Left ventricle myocardium inferior (tissue), 1 donor: ENCODE measurements at places on chromosomes 7 and 10. TPM values are rescaled to one million over a fixed set of nuclear protein-coding genes. Genes with fewer than 3 reads are reported as not detected.
A peak's percentile ranks its signal among the peaks of the same experiment; 100 is the strongest.

GRCh38 chr10:77605466-77605865, 32.1 kb downstream of the KCNMA1 start:
- H3K4me3 ChIP-seq, result no peak overlapping the region
- peaks cover 85% of the 10 kb centered on the region for H3K27me3 ChIP-seq
- H3K4me1 ChIP-seq, result no peaks in the 10 kb centered on the region
- no peak for DNase-seq
- no peaks in the 10 kb centered on the region for H3K36me3 ChIP-seq
- H3K27ac ChIP-seq, result no peak overlapping the region

DNA sequence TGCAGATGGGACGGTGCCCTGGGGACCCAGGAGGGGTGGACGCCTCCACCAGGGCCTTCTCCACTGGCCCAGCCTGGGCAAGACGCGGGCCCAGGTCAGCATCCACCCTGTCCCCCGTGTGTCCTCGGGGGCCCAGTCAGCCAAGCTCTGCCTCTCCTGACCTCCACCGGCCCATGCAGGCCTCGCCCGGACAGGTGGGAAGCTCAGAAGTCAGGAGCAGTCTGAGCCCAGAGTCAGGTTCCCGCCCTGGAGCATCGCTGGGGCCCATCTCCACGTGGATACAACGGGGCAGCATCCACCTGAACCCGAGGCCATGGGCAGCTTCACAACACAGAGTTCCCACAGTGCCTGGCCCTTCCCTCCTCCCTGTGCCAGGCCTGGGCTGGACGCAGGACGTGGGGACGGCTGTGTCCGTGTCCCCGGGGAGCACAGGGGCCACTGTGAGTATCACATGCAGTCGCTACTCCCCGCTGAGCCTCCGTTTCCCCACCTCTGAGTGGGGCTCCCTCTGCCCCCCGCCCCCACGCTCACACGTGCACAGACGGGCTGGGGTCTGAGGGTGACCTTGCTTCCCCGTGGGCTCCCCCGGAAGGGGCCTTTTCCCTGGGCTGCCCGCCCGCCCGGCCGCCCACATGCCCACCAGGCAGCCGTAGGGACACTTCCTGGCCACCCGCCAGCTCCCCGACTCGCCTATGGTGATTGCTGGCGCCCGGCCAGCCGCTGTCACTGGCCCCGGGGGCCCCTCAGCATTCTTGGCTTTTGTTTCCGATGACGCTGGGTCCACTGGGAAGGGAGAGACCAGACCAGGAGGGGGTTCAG, 64.3 kb downstream of the PDGFA start:
- H3K4me3 ChIP-seq, result peak overlapping the region; percentile 23
- H3K36me3 ChIP-seq, result no peaks in the 10 kb centered on the region
- H3K27ac ChIP-seq, result no peak overlapping the region
- peak; percentile 69 for DNase-seq

DNA sequence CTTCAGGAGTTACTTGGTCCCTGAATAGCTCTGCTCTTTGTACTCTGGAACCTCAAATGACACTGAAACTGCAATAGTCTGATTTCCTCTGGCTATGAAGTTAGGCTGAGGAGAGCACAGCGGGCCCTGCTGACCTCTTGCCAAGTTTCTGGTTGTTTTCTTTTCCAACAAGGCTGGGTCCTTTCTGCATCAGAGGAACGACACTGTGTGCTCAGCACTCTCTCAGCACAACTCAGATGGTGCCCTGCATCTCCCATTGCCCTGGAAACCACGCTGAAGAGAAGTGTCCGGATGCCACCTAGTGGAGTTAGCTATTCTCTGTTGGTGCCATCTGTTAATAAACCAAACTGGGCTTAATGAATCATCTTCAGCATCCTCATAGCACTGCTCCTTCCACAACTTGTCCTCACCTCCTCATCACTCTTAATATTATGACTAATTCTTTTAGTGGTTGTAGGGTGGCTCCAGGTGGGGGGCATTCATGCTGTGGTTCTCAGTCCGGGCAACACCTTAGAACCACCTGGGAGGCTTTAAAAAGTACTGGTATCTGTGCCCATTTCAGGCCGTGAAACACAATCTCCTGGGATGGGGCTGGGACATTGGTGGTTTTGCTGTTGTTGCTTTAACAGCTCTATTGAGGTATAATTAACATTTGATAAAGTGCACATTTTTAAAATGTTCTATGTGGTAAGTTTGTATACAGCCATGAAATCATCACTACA, 8.2 kb upstream of the EFCAB10 start:
- peaks cover 6% of the 10 kb centered on the region for H3K4me1 ChIP-seq
- no peak overlapping the region for H3K27ac ChIP-seq
- no peaks in the 10 kb centered on the region for H3K27me3 ChIP-seq
- H3K4me3 ChIP-seq, result no peak overlapping the region

- no peaks in the 10 kb centered on the region for H3K4me1 ChIP-seq
- H3K36me3 ChIP-seq, result no peaks in the 10 kb centered on the region
- H3K4me3 ChIP-seq, result no peak overlapping the region
- no peak overlapping the region for H3K27ac ChIP-seq
These were observed 338.2 kb upstream of the SMIM30 start for GRCh38 chr7:113456533-113456932.

- no peak overlapping the region for H3K4me3 ChIP-seq
- DNase-seq, result no peak
- H3K27me3 ChIP-seq, result no peaks in the 10 kb centered on the region
- no peak overlapping the region for H3K27ac ChIP-seq
- H3K4me1 ChIP-seq, result peaks cover 23% of the 10 kb centered on the region
- peaks cover 22% of the 10 kb centered on the region for H3K36me3 ChIP-seq
These were observed 166.4 kb downstream of the MAD1L1 start for GRCh38 chr7:2066251-2066919.

- no peak for DNase-seq
- H3K4me1 ChIP-seq, result peaks cover 27% of the 10 kb centered on the region
- peak overlapping the region; percentile 73 for H3K27ac ChIP-seq
- H3K27me3 ChIP-seq, result peaks cover 6% of the 10 kb centered on the region
- H3K4me3 ChIP-seq, result no peak overlapping the region
- H3K36me3 ChIP-seq, result no peaks in the 10 kb centered on the region
These were observed 342.1 kb downstream of the GRID1 start for GRCh38 chr10:86024281-86025041.

- no peaks in the 10 kb centered on the region for H3K36me3 ChIP-seq
- peak overlapping the region; percentile 8 for H3K27ac ChIP-seq
- H3K4me1 ChIP-seq, result peaks cover 20% of the 10 kb centered on the region
- H3K27me3 ChIP-seq, result no peaks in the 10 kb centered on the region
- no peak overlapping the region for H3K4me3 ChIP-seq
These were observed 12.5 kb upstream of the GNA12 start for GRCh38 chr7:2856388-2857169.

The SLC13A1 gene
- total RNA-seq, result not detected

The MGAM2 gene
- total RNA-seq, result not detected

The SPACDR gene
- total RNA-seq, result 0.88 TPM
